Mesangial cell (primary cell): ENCODE measurements at places on chromosomes 5 and 9. TPM values are rescaled to one million over a fixed set of nuclear protein-coding genes. Genes with fewer than 3 reads are reported as not detected.

Gene ARL10
- 7.5 and 15.3 TPM in 2 replicates for total RNA-seq

Gene SV2C
- total RNA-seq, result not detected in 2 replicates

Gene TMC1
- not detected in 2 replicates for total RNA-seq

Gene RXFP3
- total RNA-seq, result not detected in 2 replicates

Gene LCN2
- total RNA-seq, result 1.9 TPM in 1 of 2 replicates, not detected in the other

Gene CXCL14
- total RNA-seq, result 3.3 TPM in 1 of 2 replicates, not detected in the other

Gene ADAMTS19
- total RNA-seq, result 0.13 and 0.16 TPM in 2 replicates

Gene ANKDD1B
- total RNA-seq, result under 0.01 and 0.89 TPM in 2 replicates

Gene COL23A1
- total RNA-seq, result not detected in 2 replicates

Gene ORM2
- not detected in 2 replicates for total RNA-seq

Gene IRX1
- 0.81 and 5.6 TPM in 2 replicates for total RNA-seq

Gene PCDHB14
- 0.16 and 0.63 TPM in 2 replicates for total RNA-seq
